ENCODE measurements at places on chromosomes 11 and 22.

DNA sequence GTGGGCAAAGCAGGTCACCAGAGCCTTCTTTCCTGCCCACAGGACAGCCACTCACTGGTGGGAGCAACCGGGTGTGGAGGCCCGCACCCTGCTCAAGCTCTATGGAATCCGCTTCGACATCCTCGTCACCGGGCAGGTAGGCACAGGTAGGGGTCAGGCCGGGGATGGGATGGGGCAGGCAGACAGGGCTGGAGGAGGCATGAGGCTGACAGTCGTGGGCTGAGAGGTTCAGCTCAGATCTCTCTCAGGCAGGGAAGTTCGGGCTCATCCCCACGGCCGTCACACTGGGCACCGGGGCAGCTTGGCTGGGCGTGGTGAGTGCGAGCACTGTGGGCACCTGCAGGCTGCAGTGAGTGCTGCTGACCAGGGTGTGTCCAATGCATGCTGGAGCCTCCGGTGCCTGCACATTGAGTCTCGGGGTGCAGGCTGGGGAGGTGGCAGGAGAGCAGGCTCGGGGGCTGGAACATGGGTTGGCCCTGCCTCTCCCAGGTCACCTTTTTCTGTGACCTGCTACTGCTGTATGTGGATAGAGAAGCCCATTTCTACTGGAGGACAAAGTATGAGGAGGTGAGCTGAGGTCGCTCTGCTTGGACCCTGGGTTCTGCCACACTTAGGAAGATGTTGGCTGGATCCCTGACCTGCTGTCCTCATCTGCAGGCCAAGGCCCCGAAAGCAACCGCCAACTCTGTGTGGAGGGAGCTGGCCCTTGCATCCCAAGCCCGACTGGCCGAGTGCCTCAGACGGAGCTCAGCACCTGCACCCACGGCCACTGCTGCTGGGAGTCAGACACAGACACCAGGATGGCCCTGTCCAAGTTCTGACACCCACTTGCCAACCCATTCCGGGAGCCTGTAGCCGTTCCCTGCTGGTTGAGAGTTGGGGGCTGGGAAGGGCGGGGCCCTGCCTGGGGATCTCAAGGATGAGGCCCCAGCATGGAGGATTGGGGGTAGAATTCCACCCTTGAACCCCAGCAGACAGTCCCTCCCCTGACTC, 6.3 kb downstream of the SLC7A4 start:
- no peak for DNase-seq

- DNase-seq: no peak
Measured at GRCh38 chr11:12546122-12546521, 128.1 kb upstream of the TEAD1 start.

DNA sequence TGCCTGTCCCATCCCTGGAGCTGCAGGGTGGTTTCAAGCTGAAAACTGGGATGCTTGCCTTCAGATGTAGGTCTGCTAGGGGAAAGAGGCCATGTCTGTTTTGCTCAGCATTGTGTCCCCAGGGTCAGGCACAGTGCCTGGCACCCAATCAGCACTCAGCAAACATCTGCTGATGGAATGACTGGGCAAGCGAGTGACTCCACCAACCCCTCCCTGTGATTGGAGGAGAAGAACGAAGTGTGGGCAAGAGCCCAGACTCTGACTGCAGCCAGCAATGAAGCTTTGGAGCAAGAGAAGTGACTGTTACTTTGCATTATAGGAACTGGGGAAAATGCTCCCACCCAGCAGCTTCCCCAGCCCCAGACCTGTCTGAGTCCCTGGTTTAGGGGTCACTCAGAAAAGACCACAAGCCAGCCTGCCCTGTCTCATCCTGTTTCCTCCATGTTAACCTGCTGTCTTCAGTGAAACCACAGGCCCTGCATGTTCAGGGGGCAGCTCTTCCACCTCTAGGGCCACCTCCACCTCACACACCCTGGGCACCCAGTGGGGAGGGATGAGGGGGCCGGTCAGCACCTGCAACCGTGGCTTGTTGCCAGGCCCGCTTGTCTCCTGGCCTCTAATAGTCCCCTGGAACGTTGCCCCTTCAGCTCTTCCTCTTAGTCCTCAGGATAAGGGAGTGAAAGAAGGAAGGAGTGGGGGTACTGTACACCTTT, 147.4 kb downstream of the TRIM29 start:
- no peak for DNase-seq

- DNase-seq: no peak
Measured at GRCh38 chr11:3046190-3046589, 11.0 kb downstream of the CARS1 start.

- DNase-seq: no peak
Measured at GRCh38 chr11:131327421-131327820, 43.0 kb upstream of the NTM start.

- DNase-seq: no peak
Measured at GRCh38 chr11:81098471-81098870, 1635.2 kb downstream of the FAM181B start.

DNA sequence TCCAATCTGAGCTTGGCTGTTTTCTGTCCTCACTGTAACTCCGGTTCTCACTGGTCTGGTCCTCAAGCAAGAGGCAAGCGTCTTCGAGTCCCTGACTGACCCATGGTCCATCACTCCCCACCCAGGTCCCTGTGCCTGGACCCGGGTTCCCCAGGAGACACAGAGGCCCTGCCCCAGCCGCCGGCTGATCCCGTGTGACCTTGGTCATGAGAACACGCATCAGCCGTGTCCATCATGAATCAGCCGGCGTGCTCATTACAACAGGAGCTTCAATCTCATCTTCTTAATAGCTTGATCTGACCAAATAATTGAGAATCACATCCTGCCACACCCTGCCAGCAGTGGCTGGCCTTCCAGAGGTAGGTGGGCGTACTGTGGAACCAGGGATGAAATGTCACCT, 545.1 kb downstream of the BRD1 start:
- no peak for DNase-seq

DNA sequence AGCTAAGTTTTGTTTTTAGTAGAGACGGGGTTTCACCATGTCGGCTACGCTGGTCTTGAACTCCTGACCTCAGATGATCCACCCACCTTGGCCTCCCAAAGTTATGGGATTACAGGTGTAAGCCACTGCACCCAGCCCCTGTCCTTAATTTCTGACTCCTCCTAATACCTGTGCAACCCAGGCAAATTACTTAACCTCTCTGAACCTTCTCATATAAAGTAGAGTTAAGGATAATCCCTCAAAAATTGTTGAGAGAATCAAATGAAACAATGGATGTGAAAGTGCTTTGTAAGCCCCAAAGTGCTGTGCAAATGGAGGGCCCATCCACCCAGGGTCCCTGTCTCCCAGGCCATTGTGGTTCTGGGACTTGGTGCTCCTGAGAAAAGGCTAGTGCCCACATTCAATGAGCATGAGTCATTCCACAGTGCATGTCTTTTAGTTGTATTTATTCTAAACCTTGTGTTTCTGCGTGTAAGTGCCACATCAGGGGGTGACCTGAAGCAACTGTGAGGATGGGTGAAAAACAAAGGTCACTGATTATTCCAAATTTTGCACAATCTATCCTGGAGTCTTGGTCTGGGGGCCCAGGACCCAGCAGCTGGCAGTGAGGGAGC, 61.4 kb upstream of the PTPRJ start:
- DNase-seq: peak; percentile 47

DNA sequence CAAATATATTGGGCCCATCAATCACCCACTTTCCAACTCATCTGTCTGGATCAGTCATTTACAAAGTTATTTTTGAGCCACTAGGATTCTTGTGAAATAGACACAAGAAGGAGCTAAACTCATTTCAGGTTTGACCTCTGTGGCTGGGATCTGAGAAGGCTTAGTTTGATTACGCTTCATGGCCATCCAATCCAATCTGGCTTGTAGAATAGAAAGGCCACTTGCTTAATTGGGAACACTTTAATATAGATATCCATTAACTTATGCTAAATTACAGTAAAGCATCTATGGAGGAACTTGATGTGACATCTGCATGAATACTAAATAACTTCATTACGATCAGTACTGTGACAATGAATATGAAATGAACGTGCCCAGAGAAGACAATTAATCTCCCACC, 284.2 kb downstream of the ST3GAL4 start:
- DNase-seq: no peak

- peak; percentile 96 for DNase-seq
Measured at GRCh38 chr22:46934746-46935491, 172.5 kb downstream of the TBC1D22A start.

GRCh38 chr22:38867124-38867455, 4.9 kb downstream of the CBX6 start:
- DNase-seq: no peak

GRCh38 chr11:112222303-112222702, 3.9 kb upstream of the PTS start:
- no peak for DNase-seq

DNA sequence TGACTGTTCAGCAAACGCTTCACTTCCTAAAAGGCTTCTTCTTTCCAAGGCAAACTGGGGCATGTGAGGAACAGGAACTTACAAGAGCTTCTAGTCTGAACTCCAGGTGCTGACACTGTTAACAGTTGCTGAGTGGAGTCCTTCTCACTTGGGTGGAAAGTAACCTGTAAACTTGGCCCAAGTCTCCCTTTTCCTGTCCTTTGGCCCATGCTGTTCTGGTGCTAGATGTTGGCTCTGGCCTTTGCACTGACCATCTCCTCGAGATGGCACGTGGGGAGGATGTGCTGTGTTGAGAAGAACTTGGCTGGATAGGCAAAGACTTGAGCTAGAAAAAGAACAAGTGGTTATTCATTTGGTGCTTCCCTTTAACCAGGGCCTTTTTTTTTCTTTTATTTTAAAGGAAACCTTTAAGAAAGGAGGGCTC, 53.6 kb downstream of the PTPRJ start:
- no peak for DNase-seq

DNA sequence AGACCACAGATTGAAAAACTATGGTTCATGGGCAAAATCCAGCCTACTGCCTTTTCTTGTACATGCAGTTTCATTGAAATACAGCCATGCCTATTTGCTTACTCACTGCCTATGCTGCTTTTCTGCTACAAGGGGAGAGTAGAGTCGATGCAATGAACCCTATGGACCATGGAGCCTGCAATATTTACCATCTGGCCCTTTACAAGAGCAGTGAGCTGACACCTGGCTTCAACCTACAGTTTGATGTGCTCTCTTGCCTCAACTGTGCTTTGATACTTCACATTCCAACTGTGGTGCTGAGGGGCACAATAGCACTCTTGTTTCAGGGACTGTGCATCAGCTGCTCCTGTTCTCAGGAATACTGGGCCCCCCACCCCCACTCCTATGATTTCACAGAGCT, 239.5 kb upstream of the SORL1-AS1 start:
- no peak for DNase-seq
